GF-D8 (cell line): ENCODE measurements at places on chromosomes 3 and 15.

- peak; percentile 59 for DNase-seq
These were observed 2.1 kb downstream of the ATP11B start for GRCh38 chr3:182795389-182795782.

- no peak for DNase-seq
These were observed 46.1 kb upstream of the SLCO2A1 start for GRCh38 chr3:134075846-134076245.

- no peak for DNase-seq
These were observed 15.3 kb downstream of the SEC61A1 start for GRCh38 chr3:128067489-128067888.

- DNase-seq, result no peak
These were observed 60.3 kb downstream of the FEM1B start for GRCh38 chr15:68337826-68338225.

DNA sequence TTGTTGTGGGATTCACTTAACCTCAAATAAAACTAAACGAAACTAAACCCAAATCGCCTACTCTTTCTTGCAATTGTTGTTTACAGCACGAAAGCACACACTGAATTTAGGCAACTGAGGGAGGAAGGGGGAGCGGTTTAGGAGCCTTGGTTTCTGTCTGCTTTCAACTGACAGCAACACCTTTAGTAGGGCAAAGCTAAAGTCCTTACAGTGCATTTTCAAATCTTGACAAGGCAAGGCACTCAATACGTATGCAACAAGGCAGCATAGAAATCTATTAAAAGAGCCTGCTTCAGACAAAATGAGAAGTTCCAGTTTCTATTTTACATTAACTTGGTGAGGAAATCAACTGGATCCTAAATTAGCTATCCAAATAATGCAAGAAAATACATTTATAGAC lies 174.6 kb downstream of the CHST2 start:
- no peak for DNase-seq

- no peak for DNase-seq
These were observed 221.2 kb upstream of the LINGO1 start for GRCh38 chr15:77853910-77854309.

GRCh38 chr3:29697989-29698388 lies 417.1 kb downstream of the RBMS3 start:
- DNase-seq, result no peak

DNA sequence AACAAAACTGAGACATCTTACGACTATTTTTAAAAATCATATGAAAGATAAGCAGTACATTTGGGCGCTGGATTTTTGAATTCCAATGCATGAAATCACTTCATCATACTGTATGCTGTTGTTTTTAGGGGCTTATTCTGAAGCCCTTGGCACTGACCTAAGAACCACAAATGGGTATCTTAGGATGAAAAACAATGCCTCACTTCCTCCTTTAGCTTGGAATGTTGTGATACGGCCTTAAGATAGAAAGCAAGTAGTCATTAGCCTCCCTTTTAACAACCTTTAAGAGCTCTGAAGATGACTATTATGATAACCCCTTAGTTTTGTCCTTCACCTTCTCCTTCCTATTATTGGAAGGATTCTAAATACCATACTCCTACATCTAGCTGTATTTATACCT lies 289.8 kb downstream of the ARPP21 start:
- DNase-seq, result no peak

GRCh38 chr3:14472471-14473351 lies 67.4 kb downstream of the GRIP2 start:
- no peak for DNase-seq

GRCh38 chr3:144073698-144074097 lies 102.1 kb downstream of the DIPK2A start:
- DNase-seq, result no peak

GRCh38 chr3:134086616-134087015 lies 56.9 kb upstream of the SLCO2A1 start:
- DNase-seq, result no peak

- no peak for DNase-seq
These were observed 47.7 kb downstream of the CHCHD6 start for GRCh38 chr3:126751611-126752302.

DNA sequence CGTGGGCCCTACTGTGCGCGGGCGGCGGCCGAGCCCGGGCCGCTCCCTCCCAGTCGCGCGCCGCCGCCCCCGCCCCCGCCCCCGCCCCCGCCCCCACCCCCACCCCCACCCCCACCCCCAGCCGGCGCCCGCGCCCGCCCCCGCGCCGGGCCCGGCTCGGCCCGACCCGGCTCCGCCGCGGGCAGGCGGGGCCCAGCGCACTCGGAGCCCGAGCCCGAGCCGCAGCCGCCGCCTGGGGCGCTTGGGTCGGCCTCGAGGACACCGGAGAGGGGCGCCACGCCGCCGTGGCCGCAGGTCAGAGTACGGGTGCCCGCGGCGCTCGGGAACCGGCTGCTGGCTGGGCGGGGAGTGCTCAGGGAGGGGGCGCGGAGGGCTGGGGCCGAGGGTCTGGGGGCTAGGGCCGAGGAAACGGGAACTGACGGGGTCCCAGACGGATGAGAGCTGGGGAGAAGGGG lies 1.1 kb upstream of the PPARG start:
- DNase-seq, result no peak

DNA sequence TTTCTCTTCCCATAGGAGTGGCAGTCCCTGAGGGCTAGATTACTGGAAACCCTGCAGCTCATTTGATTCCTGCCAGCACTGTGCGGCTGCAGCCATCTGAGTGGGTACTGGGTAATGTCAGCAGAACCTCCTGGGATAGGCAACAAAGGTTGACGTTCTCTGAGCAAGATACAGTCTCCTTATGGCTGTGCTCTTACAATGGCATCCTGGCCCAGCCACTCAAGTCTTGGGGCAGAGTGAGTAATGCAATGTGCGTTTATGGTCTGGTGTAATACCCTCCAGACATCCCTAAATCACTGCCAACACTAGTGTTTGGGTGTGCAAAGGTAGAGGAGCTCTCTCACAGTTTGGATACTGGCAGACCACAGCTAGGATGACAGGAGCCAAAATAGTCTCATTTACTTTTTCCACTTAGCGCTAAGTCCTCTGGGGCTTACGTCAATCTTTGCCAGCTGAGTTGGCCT lies 775.8 kb downstream of the ZNF385D start:
- DNase-seq, result no peak

DNA sequence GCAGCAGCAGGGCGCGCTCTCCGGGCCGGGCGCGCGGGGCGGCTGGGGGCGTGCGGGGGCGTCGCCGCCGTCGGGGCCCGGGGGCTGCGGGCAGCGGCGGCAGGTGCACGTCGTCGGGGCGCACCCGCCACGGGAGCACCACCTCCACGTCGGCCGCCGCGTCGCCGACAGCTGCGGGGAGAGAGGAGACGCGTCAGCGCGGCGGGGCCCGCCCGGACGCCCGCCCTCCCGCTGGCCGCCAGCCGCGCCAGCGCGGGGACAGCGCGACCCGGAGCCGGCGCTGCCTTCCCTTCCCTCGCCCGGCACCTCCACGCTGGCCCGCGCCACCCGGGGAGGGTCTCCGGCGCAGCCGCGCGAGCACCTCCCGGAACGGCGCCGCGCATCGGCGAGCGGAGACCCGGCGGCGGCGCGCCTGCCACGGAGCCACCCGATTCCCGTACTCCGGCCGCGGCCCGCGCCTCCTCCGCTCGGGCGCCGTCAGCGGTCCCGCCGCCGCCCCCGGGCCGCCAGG lies 481 bp downstream of the ADAMTS17 start:
- DNase-seq, result no peak

GRCh38 chr15:67892559-67893377 lies 52.9 kb upstream of the RNU6-1 start:
- DNase-seq, result no peak
